ENCODE measurements at places on chromosomes 12 and 14.
A peak's percentile ranks its signal among the peaks of the same experiment; 100 is the strongest.

- no peak for DNase-seq
Measured at GRCh38 chr12:124940393-124941169, 26.1 kb upstream of the UBC start.

- DNase-seq = no peak
Measured at GRCh38 chr12:27733052-27733656, 22.5 kb downstream of the MRPS35 start.

DNA sequence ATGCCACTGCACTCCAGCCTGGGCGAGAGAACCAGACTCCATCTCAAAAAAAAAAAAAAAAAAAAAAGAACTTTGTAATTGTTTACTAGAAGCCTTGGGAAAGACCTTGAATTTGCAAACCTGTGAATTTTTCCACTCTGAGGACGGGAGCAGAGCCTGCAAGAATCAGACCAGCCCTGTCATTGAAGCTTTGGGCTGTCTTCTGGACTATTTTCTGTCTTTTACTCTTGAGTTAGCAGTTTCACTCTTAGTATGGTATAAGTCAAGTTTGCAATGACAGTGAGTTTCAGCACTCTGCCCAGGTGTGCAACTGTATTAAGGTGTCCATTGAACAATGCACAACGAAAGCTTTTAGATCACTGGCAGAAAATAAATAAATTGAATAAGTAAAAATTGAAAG is 81.4 kb upstream of the KRAS start:
- no peak for DNase-seq

DNA sequence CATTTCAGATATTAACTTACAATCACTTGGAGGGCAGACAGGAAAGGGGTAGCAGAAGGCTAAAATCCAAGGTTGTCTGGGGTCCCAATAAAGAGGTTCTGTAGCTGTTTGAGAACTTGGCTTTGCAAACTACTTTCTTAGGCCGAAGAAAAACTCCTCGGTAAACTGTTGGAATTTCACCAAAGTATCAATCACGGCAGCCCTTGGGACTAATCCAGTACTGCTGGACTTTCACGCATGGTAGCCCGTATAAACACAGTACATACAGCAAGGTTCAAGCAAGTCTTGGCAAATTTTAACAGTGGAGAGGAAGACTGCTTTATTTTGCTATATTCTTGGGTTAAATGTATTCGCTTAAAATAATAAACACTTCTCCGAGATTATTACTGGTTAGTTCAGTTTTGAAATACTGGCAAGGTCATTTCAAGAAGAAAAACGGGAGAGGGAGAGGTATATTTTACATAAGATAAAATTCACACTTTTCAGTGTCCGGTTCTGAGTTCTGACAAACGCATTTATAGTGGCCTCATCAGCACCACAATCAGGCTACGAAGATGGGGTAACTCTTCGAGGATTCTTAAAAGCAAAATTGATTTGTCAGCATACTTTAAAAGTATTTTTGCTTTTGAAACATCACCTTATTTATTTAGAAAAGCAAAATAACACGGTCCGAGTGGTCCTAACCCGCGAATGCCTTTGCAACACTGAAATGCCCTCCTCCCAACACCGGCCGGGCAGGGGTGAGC is 1.3 kb downstream of the SETD3 start:
- DNase-seq = no peak

DNA sequence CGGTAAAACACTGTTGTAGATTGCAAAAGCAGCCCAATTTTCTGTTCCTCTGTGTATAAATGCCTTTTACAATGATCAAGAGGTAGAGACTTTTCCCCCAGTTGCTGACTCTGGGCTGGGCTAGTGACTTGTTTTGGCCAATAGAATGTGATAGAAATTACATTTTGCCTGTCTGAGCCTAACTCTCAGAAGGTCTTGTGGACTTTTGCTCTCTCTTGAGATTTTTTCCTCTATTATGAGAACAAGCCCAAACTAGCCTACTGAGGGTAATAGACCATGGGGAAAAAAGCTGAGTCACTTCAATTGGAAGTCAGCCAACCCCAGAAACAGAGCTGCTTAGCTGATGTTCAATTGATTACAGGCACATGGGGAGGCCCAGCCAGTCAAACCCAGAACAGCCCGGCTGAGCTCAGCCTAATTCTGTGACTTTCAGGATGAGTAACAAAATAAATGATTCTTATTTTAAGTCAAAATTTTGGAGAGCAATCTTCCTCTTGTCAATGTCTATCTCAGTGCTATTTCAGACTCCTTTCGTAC is 61.4 kb downstream of the MYF5 start:
- DNase-seq = peak; percentile 47

DNA sequence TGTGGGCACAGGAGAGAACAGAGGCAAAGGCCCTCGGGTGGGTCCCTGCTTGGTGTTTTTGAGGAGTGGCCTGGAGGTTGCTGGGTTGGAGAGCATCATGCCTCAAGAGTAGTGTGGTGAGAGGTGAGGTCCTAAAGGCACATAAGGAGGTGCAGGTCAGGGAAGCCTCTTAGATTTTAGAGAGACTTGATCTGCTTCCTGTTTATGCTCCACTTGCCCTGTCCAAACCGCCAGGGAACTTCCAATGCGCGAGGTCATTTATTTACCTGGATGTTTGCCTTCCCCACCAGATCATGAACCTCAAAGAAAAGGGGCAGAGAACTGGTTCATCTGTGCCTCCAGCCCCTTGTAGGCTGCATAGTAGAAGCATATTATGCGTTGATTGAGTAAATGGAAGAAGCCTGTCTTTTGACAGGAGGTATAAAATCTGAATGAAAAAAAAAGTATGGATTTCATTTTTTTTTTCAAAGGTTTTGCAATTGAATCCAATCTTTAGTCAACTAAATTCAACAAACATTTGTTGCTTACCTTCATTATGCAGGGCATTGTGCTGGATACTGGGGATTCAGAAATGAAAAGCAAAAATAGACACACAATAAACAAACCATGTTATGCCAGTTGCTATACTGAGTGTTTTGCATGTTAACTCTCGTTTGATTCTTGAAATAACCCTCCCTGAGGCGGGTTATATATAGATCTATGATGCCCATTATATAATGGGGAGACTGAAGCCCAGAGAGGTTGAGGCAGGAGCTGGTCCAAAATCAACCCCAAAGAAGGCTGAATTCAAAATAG is 485.2 kb downstream of the VRK1 start:
- no peak for DNase-seq
